Sigmoid colon (tissue), 7 donors: ENCODE measurements at places on chromosomes 4 and X. TPM values are rescaled to one million over a fixed set of nuclear protein-coding genes. Genes with fewer than 3 reads are reported as not detected.

Gene VGLL1
- not detected for total RNA-seq

Gene GPR50
- total RNA-seq = not detected

Gene SPIN2A
- not detected for total RNA-seq

Gene TEX13D
- total RNA-seq = not detected

Gene NPY2R
- total RNA-seq = 0.28 TPM

Gene RAPGEF2
- 63.1 TPM for total RNA-seq

DNA sequence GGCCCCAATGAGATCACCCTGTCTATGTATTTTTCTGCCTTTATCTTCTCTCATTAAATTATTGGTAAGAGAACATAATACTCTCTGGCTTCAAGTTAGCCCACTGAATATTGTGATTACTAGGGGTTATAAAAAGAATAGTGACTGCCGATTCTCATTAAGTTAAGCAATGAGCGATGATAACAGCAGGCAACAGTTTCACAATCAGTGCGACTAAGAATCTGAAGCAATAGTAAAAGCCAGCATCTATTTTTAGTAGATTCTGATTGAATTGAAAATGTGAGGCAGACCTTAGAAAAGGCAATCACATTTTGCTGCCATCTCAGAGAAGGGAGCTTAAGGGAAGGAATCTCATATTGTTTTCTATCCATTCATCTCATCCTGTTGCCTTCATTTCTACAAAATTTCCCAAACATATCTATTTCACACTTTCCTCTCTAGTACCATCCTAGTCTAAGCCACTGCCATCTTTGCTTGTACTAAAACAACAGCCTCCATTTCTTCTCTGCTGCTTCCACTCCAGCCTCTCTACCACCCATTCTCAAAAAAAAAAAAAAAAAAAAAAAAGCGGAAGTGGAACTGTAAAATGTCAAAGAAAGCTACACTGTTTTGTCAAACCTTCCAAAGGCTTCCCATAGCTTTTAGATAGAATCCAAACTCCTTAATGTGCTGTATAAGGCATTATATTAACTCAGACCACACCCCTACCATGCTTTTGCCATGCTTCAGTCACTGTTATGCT, 17.4 kb downstream of the GABRA4 start:
- no peak for DNase-seq

DNA sequence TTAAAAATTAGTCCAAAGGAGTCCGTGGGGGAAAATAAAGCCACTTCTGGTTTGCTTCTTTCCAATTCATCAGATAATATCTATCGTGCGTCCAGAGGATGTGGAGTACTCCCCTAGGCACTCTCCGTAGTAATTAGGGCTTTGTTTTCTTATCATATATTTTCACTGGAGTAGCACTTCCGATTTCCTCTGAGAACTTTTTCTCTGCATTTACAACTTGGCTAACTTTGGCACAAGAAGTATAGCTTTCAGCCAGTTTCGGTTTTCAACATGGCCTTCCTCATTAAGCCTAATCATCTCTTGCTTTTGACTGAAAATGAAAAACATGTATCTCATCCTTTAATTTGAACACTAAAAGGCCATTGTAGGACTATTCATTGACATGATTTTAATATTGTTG, 80.5 kb downstream of the CASP3 start:
- no peak for DNase-seq

- no peak for DNase-seq
Measured at GRCh38 chrX:68511255-68511654, 12.4 kb downstream of the YIPF6 start.

- peak; percentile 76 for DNase-seq
Measured at GRCh38 chr4:683982-684622, 4.8 kb downstream of the SLC49A3 start.

GRCh38 chr4:142405695-142406498, 440.2 kb downstream of the INPP4B start:
- no peak for DNase-seq

GRCh38 chrX:19744231-19744630, 143.2 kb downstream of the SH3KBP1 start:
- no peak for DNase-seq

GRCh38 chrX:130523460-130524394, 121.9 kb downstream of the RBMX2 start:
- DNase-seq = no peak

- no peak for DNase-seq
Measured at GRCh38 chrX:12170755-12171154, 32.5 kb downstream of the FRMPD4 start.

- no peak for DNase-seq
Measured at GRCh38 chr4:53132132-53132891, 233.5 kb downstream of the SCFD2 start.

DNA sequence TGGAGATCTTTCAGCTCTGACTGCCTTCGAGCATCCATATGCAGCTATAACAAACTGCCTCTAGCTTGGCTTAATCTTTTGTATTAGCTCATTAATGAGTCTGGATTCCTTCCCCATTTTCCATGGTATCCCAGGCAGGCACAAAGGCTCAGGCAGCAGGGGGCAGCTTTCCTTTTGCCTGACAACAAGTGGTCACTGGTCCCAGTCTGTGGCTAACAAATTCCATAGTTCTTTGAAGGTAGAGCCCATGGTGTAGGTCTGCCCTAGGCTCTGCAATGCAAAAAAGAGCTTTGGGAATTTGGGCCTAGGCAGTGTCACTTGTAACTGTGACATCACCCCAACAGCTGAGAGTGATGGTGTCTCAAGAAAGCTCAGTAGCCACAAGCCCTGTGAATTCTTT, 234.4 kb upstream of the GPC4 start:
- DNase-seq = no peak

GRCh38 chr4:30770049-30770549, 49.9 kb downstream of the PCDH7 start:
- DNase-seq = no peak
